CD4-positive, alpha-beta T cell treated with Interleukin-12 subunit alpha and Interleukin-12 subunit beta, for 1 hour (primary cell): ENCODE measurements at places on chromosomes 7 and 10.
A peak's percentile ranks its signal among the peaks of the same experiment; 100 is the strongest.

- peak; percentile 43 for DNase-seq
Measured at GRCh38 chr10:22631646-22632278, 82.6 kb downstream of the PIP4K2A start.

DNA sequence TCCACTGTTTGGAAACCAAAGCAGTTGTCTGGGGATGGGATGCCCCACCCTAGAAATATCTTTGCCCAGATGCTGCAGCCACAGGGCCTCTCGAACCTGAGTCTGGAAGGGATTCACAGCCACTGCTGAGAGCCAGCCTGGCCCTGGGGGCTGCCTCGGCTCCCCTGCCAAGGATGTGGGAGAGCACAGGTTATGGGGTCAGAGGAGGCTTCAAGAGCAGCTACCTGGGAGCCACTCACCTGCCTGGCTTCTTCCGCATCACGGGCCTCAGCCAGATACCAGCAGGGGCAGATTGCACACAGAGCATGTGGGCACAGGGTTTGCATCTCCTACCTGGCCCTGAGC lies 5.4 kb upstream of the PWWP2B start:
- DNase-seq: no peak

GRCh38 chr10:2122431-2123124 lies 385.3 kb upstream of the ADARB2 start:
- DNase-seq: no peak

GRCh38 chr10:81862596-81862995 lies 12.4 kb upstream of the NRG3 start:
- no peak for DNase-seq

DNA sequence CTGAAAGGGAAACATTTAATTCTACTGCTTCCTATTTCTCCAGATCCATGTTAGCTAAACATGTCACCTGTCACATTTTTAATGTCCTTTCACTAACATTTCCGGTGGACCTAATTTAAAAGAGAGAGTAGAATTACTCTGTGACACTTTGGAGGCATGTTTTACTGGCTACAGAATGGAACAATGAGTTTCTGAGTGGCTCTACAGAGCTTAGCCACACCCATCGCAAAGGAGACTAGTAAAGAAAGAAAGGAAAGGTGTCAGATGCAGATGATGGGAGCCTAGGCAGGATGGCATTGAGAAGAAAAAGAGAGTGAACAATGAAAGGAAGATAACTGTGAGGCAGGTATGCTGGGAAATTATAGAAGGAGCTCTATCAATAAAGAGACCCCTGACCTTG lies 35.9 kb downstream of the NDUFB2 start:
- DNase-seq: no peak

GRCh38 chr10:20634839-20635238 lies 262.3 kb downstream of the NEBL start:
- DNase-seq: no peak

DNA sequence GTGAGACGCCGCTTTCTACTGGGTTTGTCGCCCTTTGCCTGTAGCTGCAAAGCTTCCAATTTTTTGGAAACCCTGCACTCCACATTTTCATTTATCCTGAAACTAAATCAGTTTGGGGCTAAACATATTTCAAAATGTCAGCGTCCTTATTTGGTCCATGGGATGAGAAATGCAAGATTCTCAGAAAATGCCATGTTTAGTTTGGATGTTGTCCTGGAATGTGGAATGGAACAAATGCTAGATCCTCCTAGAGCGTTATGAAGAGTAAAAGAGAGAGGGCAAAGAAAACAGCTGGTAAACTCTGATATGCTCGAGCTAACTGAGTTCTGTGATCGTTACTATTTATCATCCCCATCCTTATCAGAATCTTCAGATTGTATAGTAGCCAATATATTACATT lies 236.9 kb downstream of the KLF6 start:
- no peak for DNase-seq

DNA sequence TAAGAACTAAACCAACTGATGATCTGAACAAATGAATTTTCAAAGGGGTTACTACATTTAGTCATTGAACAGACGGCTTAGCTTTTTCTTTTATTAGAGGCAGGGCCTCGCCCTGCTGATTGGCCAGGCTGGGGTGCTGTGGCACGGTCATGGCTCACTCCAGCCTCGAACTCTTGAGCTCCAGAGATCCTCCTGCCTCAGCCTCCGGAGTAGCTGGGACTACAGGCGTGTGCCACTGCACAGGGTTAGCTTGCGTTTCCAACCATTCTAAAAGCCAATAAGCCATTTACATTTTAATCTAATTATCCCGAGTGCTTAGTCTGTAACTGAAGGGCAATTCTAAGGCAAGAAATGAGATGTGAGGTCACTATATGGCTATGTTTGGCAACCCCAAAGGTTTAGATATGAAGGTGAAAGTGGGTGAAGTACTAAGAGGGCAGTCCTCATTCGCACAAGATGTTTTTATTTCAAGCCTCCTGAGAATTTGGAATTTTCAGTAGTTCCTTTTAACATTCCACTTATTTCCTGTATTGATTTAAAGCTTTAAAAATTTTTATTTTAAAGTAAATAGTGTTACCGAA lies 1.6 kb upstream of the CDK13 start:
- no peak for DNase-seq

DNA sequence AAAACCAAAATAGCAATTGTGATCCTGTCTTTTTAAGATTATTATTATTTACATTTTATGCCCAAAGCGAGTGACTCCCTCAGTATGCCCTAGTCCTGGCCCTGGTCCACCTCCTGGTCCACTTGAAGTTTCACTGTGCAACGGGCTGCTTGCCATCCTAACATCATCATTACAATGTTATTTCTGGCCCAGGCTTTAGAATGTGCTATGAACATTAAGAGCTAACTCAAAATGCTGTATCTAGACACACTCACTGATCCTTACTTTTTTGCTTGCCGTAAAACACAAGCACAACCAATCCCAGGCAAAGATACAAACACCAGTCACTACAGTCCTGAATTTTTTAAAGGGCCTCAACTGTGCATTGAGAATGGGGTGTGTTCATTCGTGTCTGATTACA lies 38.4 kb downstream of the RHOBTB1 start:
- DNase-seq: no peak

GRCh38 chr10:72020914-72021809 lies 57.0 kb downstream of the CHST3 start:
- no peak for DNase-seq

- DNase-seq: no peak
Measured at GRCh38 chr7:30594048-30594539, 584 bp upstream of the GARS1 start.

DNA sequence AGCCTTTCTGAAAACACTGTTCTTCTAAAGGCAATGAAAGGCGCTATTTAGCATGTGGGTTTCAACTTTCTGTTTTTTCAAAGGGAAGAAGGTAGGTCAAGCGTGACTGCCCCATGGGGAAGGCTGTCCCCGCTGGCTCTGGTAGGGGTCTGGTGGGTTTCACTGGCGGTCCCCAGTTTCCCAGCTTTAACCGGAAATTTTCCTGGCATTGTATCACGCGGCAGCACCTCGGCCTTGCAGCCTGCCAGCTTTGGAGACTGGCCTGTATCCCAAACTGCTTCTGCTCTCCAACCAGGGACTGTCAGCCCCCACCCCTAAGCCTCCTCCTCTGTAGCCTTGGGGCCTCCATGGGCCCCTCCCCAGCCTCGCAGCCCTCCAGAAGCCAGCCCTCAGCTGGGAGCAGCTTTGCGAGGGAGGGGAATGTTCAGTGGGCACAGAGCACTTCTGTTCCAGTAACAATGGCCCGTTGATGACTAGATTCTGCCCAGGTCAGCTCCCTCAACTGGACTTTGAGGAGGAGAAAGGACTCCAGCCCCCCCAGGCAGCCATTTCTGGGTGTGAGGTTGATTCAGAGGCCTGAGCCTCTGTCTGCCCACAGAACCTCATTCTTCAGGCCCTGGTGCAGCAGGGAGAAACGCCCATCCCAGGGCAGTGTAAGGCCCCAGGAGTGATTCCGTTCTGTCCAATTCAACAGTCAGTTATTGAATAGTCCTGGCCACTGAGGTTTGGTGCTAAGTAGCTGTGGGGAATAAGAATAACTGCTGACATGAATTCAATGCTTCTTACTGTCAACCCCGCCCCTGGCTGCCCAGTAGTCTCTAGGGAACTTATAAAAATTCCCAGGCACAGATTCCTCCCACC lies 17.1 kb downstream of the CHST3 start:
- DNase-seq: no peak

- DNase-seq: peak; percentile 34
Measured at GRCh38 chr7:148912758-148913541, 28.9 kb upstream of the EZH2 start.

DNA sequence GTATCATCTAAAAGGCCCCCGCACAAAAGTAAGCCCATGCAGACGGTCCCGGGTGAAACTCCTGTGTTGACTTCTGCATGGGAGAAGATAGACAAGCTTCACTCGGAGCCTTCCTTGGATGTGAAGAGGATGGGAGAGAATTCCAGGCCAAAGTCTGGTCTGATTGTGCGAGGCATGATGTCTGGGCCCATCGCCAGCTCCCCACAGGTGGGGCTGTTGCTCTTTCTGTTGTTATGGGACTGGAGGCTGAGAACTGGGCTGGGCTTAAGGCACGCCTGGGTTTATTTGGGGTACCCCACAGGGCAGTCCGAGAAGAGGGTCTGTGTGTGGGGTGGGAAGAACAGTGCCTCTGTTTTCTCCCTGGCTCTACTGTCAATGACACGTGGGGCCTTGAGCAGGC lies 14.6 kb downstream of the MINDY4 start:
- no peak for DNase-seq

GRCh38 chr7:30583181-30583580 lies 11.5 kb upstream of the GARS1 start:
- no peak for DNase-seq

GRCh38 chr10:2680821-2681220 lies 386.5 kb upstream of the PFKP start:
- DNase-seq: no peak

DNA sequence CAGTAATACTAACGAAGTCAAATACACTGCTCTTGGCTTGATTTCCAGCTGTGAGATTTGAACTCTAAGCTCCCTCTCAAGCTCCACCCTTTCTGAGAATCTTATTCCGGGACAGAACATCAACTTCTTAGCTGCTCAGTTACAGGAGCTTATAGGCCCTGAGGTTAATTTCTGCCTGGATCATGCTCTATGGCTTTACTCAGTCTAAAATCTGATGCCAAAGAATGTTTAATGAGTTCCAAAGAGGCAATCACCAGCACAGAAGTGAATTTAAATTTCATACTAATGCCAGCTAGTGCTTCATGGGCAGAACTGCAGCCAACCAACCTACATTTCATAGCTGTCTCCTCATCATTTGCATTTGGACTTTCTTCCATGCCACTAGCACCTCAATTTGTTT lies 707.2 kb downstream of the MAGI2 start:
- no peak for DNase-seq

- DNase-seq: no peak
Measured at GRCh38 chr7:24834128-24834798, 77.0 kb upstream of the GSDME start.
